ENCODE measurements at places on chromosomes 12 and 14.

GRCh38 chr12:100953217-100953616 is 158.6 kb downstream of the ANO4 start:
- no peak for DNase-seq

GRCh38 chr14:54309615-54310014 is 87.2 kb upstream of the CDKN3 start:
- DNase-seq = no peak

GRCh38 chr12:113221997-113222729 is 899 bp downstream of the TPCN1 start:
- no peak for DNase-seq

GRCh38 chr12:42568952-42569915 is 20.3 kb downstream of the PRICKLE1 start:
- no peak for DNase-seq

GRCh38 chr12:62793256-62794217 is 141.4 kb downstream of the PPM1H start:
- DNase-seq = peak; percentile 94

DNA sequence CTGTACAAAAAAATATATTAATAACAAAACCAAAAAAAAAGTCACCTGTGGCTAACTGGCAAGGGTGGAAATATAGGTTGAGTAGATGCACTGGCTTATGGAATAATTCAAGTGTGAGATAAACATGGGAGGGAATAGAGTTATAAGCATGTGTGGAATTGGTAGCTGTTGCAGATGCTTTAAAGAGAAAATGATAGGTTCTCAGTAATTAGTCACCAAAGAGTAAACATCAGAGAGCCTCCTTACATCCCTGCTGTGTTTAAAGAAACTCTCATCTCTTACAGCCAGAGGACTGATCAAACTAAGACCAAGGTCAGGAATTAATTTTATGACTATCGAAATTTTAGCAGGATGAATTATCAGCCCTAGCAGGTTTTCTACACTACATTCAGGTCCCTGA is 70.5 kb downstream of the EGLN3 start:
- DNase-seq = no peak

DNA sequence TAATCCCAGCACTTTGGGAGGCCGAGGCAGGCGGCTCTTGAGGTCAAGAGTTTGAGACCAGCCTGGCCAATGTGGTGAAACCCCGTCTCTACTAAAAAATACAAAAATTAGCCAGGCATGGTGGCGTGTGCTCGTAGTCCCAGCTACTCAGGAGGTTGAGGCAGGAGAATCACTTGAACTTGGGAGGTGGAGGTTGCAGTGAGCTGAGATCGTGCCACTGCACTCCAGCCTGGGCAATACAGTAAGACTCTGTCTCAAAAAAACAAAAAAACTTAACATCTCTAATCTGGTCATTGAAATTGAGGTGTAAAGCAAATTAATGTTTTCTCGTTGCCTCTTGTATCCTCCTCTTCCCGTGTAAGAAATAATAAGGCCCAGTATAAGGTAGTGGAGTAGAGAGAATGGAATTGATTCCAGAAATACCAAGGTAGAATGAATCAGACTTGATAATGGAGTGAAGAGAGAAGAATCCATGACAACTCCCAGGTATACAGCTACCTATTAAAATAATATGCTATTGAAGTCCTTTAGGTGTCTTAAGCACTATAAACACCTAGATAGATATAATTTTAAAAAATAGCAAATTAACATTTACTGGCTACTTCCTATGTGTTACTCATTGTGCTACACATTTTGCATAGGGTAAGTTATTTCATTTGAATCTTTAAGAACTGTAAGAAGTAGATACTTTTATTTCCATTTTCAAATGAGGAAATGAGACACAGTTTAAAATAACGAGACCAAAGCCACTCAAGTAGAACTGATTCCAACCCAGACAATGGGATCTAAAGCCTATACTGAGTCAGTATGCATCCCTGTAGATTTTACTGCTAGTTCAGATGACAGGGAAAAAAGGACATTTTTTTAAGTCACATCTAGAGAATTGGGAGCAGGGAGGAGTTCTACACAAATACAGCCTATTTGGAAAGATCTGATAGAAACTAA is 23.2 kb downstream of the RAP1B start:
- DNase-seq = no peak

DNA sequence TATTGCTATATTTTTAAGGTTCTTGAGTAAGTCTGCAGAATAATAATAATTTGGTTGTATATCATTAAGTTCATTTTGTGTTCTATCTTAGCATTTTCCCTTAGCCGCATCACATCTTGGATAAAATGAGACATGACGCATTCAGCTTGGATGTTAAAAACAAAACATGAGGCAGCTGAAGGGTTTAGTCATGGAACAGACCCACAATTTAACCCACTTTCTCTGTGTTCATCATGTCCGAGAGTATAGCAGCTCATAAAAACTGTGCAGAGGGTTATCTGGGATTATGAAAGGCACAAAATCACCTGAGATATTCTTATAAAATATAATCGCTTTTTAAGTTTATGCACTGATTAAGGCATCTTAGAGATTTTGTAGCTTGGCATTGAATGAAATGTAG is 219.3 kb downstream of the TRHDE start:
- DNase-seq = peak; percentile 45

GRCh38 chr12:91009319-91009950 is 4.7 kb upstream of the EPYC start:
- no peak for DNase-seq

- DNase-seq = no peak
These were observed 1940.0 kb upstream of the SEL1L start for GRCh38 chr14:83473416-83474235.

DNA sequence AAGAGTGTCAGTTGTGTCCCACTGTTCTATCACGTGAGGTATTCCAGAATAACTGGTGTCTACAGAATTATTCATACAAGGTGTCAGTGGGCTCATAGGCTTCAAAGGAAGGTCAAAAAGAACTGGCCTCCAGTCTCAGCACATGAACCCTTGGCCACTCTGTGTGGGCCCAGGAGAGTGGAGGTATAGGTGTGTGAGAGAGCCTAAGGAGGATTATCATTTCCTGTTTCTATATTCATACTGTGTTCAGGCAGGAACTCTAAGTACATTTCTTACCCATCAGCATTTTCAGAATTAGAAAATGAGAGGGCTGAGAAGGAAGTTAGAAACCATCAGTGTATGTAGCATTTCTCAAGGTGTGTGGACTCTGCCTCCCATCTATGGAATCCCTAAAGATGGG is 87.0 kb downstream of the BTG1 start:
- no peak for DNase-seq

DNA sequence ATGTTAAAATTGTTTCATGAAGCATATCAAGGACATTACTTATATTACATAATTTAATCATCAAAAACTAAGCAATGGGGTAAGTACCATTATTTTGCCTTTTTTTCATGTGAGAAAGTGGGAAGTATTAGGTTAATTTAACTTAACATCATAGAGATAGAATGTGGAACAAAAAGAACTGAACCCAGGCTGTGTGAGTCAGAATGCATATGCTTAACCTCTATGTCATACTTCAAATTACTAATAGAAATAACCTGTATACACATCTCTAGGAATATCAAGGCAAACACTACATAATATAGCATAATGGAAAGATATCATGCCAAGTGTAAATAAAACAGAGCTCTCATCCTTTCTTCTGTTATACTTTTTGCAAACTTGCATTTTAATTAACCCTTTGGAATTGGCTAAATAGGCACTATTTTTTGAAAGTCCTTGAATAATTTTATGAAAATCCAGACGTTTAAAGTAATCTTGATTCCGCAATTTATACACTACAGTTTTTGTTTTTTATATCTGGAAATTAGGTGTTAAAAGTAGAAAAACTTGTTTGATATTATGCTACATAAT is 777.7 kb downstream of the SLC6A15 start:
- DNase-seq = no peak

DNA sequence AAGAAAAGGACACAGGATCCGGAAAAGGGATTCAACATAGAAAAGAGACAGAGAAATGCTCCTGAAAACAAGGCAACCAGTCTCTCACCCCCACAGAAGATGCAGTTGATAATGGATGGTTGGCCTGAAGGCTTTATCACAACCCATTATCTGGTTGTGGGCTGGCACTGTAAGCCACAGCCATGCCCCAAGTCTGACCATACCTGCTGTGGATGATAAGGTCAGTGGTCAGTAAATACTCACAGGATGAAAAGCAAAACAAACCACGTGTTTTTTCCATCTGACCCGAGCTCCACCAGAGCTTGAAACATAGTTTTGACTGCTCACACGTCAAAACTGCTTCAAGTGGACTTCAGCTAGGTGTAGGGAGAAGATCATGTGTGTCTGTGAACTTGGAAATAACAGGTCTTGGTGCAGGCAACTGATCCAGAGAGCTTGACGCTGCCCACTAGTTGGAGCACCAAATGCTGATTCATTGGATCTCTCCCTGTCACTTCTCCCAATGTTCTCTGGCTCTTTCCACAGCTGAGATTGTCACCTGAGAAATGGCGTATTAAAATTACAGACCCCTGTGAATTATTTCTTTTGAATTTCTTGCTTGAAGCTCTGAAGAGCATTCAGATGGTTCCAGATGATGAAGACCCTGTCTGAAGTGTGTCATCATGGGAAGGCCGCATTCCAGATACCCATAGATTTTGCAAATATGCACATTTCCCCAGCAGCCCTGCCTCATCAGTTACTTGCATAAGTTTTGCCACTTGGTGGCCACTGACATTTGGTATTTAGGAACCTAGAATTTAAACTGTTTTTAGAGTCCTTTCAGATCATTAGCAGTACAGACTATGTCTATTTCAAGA is 8.5 kb downstream of the TMEM233 start:
- no peak for DNase-seq

DNA sequence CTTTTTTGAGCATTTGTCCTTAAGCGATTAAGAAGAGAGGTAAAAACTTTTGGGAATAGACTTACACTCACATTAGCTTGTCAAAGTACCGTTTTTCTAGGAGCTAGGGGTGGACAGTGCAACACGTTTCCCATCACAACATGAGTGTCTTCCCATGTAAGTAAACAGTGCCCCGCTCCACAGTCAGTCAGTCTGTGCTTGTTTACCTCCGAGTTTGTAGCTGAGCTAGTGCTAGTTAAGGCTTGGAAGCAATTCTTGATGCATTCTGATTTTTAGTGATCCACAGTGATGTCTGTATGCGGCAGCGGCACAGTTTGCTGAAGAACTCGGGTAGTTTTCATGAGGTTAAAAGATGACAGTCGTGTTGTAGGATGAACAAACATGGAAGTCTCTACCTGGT is 941 bp downstream of the ZDHHC17 start:
- DNase-seq = no peak

DNA sequence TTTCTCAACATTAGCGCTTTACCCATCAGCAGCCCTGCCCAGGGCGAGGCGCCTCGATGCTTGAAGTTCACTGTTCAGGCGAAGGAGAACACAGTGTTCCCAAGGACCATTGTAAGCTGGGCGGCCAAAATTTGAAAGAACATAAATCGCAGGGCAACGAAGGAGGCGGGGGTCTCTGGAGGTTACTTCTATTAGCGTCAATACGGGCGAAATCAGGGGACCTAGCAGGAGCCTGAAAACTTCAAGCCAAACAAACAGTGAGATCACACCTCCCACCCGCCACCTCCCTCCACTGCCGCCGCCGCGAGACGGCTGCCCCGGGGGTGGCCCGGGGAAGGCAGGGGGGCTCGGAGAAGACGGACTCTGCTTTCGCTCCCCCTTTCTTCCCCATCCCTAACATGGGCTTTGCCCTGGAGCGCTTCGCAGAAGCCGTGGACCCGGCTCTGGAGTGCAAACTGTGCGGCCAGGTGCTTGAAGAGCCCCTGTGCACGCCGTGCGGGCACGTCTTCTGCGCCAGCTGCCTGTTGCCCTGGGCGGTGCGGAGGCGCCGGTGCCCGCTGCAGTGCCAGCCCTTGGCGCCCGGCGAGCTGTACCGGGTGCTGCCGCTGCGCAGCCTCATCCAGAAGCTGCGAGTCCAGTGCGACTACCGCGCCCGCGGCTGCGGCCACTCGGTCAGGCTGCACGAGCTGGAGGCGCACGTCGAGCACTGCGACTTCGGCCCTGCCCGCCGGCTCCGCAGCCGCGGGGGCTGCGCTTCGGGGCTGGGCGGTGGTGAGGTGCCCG is at the start of gene PDZRN4:
TSS of gene PDZRN4 (plus strand) at position 263 of the 783 bp plus-strand sequence.
- no peak for DNase-seq

GRCh38 chr12:57751432-57751787 is 700 bp downstream of the CDK4 start:
- DNase-seq = no peak

DNA sequence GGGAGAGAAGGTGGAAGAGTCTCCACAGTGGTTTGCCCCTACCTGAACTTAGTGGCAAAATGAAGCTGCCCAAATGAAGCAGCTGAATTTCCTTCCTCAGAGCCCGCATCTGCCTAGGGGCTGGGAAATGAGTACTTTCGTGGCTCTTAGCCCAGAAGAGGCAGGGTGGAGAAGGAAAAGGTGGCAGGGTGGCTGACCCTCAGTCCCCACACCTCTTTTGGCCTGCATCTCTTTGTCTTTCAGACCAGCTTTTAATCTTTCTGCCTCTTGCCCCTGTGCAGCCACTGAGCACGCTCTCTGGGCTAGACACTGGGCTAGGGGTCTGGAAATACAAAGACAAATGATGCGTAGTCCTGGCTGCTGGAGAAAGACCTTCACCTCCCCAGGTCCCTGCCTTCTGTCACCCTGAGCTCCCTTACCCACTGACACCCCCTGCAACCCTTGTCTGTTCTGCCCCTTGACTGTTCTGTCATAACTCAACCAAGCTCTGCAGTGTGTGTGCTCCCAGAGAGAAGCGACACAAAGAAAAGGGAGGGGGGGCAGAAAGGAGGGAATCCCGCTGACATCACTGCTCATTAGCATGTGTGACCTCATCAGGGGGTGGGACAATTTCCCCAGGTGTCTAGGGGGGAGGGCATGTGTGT is 371 bp upstream of the REM2 start:
- no peak for DNase-seq

- DNase-seq = no peak
These were observed 30.3 kb upstream of the SLC24A4 start for GRCh38 chr14:92292673-92293072.

GRCh38 chr14:99035712-99036610 is 236.0 kb downstream of the BCL11B start:
- peak; percentile 93 for DNase-seq

DNA sequence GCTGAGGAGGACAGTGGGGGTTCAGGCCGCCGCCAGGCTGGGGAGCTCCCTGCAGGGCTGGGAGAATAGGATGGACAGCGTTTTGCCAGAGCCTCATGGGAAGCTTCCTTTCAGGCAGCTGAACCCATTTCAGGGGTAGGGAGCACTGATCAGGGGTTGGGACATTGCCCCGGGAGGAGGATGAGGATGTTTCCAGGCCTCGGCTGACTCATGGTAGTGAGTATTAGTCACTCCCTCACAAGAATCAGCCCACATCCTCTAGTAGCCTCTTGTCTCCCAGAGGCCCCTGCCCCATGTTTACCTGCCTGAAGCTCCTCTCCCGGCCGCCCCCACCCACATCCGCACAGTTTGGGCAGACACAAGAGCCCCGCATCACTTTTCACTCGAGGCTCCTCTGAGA is 89.8 kb downstream of the ZFP36L1 start:
- DNase-seq = no peak
